Large intestine (tissue), 12 donors: ENCODE measurements at places on chromosomes 1 and 21. TPM values are rescaled to one million over a fixed set of nuclear protein-coding genes. Genes with fewer than 3 reads are reported as not detected.

Gene ANKRD35
- polyA plus RNA-seq = 0.93 TPM

DNA sequence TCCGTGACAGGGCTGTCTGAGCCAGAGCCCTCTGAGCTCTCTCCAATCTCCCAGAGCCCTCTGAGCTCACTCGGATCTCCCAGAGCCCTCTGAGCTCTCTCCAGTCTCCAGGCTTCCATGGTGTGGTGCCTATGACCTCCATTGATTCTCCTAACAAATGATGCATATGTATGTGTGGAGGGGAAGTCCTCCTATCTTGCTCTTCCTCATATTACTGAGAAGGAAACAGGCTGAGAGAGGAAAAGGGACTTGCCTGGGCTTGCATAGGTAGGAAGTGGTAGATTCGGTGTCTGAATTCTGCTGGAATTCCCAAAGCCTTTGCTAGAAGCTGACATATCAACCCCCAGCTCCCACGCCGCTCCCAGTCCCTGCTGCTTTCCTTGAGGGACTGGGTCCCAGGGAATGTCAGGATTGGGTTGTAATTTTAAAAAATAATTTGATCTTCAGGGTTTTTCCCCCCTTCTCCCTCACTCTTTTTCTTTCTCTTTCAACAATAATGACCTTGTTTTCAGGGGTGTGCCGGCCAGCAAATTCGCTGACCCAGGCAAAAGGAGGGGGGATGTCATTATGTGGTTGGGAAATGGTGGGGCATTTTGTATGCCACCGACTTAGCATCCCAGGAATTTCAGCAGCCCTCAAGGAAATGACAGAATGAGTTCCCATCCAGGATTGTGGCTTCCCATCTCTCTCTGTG, 42.3 kb upstream of the RUNX3 start:
- DNase-seq = no peak

Gene TSACC
- 0.81 TPM for polyA plus RNA-seq

GRCh38 chr1:89499320-89499719, 25.3 kb upstream of the LRRC8B start:
- DNase-seq = no peak

- no peak for DNase-seq
Observed at GRCh38 chr1:229769006-229769405, 143.0 kb downstream of the URB2 start.

Gene CAMTA1
- polyA plus RNA-seq = 67.9 TPM

Gene TFF3
- 585 TPM for polyA plus RNA-seq

GRCh38 chr1:232170909-232171308, 459.0 kb downstream of the SIPA1L2 start:
- no peak for DNase-seq

DNA sequence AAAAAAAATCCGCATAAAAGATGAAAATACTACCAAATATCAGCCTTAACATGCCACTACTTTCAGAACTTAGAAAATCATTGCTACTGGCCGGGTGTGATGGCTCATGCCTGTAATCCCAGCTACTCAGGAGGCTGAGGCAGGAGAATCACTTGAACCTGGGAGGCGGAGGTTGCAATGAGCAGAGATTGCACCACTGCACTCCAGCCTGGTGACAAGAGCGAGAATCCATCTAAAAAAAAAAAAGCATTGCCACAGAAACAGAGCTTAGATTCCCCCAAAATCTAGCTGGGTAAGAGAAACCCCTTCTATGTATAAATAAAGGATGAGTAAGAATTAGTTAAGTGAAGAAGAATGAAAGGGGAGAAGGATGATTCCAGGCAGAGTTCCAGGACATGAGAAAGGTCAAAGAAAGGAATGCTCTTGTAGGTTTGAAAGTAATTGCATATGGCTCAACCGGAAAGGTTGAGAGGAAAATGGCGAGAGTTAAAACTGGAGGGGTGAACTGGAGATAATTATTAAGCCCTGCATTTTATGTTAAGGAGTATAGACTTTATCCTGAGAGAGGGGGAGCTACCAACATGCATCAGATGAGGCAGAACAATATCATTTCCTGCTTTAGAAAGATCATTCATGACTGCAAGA, 19.7 kb upstream of the NRDC start:
- no peak for DNase-seq
